CD4-positive, alpha-beta T cell treated with Interleukin-6 at 100 ng/mL for 8 hours (primary cell): ENCODE measurements at places on chromosomes 2 and 18.
A peak's percentile ranks its signal among the peaks of the same experiment; 100 is the strongest.

DNA sequence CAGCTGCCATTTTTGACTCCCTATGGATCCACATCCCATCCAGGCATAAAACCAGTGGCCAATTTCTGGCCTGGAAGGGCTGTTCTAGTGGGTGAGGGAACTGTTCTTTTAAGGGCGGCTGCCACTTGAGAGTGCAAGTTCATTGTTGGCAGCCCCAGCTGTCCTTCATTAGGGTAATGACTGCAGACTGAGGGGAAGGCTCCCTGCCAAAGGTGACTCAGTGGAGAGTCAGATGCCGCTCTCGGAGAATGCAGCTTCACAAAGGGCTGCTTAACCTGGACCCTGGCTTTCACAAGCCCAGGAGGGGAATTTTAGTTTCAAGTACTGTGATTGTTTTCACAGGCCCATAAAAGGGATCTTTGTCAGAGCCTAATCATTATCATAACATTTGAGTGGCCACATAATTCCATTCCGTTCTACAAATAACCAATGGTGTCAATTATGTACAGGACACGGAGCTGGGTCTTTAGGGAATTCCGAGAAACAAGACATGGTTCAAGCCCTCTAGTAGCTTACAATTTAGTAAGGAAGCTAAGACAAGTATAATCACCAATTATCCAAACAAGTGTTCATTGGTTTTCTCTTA lies 235.7 kb downstream of the CDCA7 start:
- no peak for DNase-seq

- no peak for DNase-seq
Measured at GRCh38 chr2:134823431-134823830, 15.0 kb upstream of the ACMSD start.

- no peak for DNase-seq
Measured at GRCh38 chr18:64918851-64919250, 770.0 kb upstream of the LINC00305 start.

DNA sequence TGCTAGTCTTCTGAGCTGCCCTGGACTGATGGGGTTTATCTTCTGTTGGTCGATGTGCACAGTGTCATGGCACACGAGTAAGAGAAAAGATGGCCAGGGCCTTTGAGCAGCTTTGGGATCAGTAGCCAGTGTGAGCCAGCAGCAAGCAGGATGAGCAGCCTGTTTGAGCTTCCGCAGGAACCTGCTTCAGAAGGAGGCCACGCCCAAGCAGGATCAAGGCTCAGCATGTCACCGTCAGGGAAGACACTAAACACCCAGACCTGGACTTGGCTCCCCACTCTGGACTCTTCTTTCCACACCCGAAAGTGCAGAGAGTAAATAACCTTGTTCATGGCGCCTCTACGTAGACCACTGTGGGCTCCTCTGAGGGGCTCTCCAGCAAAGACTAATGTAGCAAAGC lies 25.2 kb upstream of the ASB1 start:
- no peak for DNase-seq

GRCh38 chr2:158845859-158846258 lies 50.7 kb downstream of the DAPL1 start:
- DNase-seq: no peak

- DNase-seq: no peak
Measured at GRCh38 chr2:152525277-152525838, 190.4 kb downstream of the FMNL2 start.

- DNase-seq: no peak
Measured at GRCh38 chr2:20349513-20349921, 1.1 kb downstream of the PUM2 start.

DNA sequence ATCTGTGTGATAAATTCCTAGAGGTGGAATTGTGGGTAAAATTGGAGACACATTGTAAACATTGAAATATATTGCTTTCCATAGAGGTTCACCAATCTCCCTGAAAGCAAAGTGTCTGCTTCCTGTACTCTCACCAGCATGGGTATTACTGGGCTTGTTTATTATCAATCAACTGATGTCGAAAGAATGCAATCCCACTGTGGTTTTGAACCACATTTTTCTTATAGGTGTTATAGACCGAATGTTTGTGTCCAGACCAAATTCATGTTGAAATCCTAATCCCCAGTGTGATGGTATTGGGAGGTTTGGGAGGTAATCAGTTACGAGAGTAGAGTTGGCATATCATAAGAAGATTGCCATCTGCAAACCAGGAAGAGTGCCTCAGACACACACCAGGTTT lies 1212.4 kb downstream of the LRP1B start:
- DNase-seq: no peak

DNA sequence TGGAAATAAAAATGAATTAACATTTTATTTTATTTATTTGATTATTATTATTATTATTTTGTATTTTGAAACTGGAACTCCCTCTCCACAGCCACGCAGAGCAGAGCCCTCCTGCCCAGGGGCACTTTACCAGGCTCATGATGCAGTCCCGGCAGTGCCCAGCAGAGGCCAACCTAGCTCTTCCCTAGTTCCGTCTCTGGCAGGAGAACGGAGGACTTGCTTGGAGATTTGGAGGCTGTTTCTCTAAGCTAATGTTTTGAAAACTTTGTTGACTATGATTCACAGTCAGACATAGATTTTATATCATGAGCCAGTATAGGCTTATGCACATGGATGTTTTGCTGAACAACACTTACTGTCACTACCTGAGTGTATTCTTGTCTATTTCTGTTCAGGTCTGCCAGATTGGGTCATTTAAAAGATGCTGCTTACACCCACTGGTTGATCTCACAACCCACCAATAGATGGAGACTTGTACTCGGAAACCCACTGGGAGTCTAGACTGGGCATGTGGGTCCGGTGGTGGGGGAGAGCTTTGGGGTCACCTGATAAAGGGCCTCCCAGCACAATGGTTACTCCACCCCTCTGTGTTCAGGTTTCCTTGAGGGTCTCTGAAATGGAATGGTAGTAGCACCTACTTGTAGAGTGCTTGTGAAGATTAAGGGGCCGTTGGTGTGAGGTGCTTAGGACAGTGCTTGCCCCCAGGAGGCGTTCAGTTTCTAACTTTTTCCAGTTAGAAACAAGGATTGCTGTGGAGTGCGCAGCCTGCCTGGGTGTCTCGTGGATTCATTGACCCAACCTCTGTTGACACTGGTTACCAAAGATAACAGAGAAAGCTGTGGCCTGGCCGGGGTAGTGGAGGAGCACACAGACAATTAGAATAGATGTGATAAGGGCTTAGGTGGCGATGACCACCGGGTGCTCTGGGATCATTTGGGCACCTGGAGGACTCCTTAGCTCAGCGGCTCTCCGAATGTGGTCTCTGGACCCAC lies 177.3 kb downstream of the HAUS1 start:
- DNase-seq: peak; percentile 36

DNA sequence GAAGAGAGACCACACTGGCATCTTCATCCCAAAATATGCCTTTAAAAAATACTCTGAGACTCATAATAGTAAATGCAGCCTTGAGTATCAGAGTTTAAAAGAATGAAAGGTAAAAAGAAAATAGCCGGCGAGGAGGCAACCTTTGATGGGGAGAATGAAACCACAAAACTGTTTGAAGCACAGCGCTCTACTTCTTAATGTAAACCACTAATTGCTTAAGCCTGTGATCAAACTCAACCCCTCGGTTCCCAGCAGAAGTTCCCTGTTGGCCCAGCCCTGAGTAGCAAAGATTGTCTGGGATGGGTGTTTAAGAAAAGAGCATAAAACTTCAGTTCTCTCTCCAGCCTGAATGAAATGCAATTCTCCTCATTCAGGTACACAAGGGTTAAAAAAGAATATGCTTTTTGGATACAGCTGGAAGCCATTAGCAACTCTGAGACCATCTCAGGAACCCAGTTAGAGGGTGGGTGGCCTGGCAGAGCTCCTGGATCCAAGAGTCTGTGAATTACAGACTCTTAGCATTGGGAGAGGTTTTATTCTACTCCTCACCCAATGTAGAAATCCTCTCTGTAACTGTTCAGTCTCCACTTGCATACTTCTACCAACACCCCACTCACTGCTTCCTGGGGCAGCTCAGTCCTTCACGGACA lies 44.8 kb downstream of the VIT start:
- no peak for DNase-seq

GRCh38 chr2:21770787-21771186 lies 647.0 kb downstream of the TDRD15 start:
- no peak for DNase-seq

- DNase-seq: no peak
Measured at GRCh38 chr2:3738454-3738853, 35.1 kb downstream of the DCDC2C start.

- no peak for DNase-seq
Measured at GRCh38 chr2:159267921-159268320, 18.6 kb downstream of the WDSUB1 start.

DNA sequence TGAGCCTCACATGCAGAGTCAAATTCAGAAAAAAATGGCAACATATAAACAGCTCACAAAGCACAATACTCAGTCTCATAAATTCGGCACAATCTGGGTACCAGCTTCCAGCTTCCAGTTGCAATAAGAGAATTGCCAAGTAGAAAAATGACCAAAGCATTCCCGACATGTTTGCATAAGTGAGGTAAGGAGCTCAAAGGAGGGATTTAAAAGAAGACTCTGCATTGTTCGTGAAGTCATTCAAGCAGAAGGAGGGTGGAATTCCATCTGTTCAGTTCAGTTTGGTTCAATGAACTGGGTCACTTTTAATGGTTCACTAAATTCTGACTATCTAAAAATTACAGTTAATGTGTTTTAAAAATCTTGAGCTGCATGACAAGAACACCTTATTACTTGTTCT lies 106.7 kb upstream of the KLHL14 start:
- no peak for DNase-seq

DNA sequence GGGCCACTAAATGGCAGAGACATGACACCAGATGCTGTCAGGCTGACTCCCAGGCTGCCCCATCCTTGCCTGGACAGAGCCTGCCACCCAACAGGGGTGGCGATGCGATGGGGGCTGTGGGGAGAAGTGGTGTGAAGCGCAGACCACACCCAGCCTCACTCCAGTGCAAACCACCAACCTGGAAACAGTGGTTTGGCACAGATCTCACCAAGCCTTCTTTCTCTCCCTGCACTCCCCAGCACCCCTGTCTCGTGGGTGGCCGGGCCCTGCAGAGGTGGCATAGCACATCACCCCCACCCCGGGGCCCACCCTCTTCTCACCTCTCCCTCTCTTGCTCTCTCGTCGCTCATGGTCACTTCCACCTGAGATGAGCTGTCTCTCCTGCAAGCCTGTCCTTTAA lies 32.6 kb downstream of the CIB4 start:
- no peak for DNase-seq

GRCh38 chr2:215552144-215552580 lies 116.3 kb upstream of the FN1 start:
- DNase-seq: no peak

DNA sequence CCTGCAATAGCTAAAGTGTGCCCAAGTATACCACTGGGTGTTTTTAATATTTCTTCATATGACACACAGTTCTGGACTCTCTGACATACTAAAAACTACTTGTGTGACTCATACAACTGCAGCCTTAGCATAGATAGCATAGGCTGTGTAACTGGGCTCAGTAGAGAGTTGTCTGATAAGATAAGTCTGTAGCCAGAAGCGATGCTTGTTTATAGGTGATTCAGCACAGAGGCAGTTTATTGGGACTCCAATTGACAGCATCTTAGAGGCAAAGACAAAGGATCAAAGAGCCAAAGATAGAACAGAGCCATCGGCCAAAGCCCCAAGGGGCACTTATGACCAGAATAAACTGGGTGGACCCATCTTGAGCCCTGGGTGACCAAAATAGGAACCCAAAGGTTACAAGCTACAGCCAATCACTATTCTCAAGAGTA lies 42.3 kb downstream of the AAK1 start:
- no peak for DNase-seq

DNA sequence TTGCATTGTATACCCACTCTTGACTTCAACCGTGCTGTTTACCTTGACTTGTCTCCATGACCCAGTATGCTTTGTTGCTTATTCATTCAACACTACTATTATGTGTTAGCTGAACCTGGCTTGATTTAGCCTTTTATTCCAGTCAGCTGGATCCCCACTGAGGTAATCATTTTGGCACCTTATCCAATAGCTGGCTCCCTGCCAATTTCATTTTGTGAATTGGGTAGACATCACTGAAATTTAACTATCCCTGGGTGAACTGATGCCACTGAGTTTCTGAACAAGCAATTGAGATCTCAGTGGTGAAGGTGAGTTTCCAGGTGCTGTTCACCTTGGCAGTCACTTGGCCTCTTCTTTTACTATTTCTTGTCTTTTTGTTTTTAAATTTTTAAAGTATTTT lies 584.3 kb downstream of the ADCYAP1 start:
- no peak for DNase-seq

DNA sequence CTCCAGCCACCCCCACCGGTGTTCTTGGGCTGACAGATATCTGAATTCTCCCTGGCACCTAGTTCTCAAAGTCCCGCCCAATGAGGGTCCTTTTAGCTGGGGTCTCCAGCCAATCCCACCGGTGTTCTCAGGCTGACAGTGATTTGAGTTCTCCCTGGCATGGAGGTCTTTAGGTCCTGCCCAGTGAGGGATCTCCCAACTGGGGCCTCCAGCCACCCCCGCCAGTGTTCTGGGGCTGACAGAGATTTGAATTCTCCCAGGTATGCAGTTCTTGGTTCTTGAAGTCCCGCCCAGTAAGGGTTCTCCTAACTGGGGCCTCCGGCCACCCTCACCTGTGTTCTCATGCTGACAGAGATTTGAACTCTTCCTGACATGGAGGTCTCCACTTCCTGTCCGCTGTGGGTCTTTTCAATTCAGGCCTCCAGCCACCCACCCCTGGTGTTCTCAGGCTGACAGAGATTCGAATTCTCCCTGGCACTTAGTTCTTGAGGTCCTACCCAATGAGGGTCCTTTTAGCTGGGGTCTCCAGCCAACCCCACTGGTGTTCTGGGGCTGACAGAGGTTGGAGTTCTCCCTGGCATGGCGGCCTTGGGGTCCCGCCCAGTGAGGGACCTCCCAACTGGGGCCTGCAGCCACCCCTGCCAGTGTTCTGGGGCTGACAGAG lies 154.6 kb downstream of the ANKRD36 start:
- DNase-seq: peak; percentile 1

- no peak for DNase-seq
Measured at GRCh38 chr2:197207106-197207505, 103.5 kb downstream of the ANKRD44 start.

- DNase-seq: peak; percentile 54
Measured at GRCh38 chr2:84946204-84947009, 24.6 kb upstream of the KCMF1 start.

DNA sequence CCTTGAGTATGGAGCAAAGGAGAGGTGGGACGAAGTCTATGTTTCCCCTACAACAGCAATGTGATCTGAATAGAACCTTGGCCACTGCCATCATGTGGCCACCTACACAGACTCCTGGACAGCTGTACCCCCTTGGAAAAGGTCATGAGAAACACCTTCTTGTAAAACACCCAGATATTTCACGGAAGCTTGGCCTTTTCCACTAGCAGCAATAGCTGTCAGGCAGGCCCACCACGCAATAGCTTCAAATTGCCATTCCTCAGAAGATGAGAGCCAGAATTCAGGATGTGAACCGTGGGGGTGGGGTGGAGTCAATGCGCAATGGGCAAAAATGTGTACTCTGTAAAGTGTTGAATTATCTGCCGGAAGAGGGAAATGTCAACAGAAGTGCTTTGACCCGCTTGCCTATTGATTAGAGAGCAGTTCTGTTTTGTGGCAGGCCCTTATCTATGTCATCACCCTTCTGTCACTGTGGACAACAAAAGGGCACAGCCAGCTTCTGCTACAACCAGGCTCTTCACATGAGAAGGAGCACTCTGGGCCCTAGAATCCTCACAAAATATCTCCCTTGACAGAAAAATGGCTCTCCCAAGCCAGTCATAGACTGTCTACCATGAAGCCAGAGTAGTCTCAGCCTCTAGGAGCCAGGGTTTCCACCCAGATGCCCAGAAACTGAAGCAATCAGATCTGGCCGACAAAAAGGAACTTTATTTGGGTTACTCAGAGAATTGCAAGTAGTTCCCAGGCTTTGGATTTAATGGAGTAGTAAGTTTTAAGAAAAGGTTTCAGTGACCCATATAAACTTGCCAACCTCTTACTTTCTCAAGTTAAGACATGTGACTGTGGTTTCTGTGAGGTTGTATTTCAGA lies 9.5 kb downstream of the INPP1 start:
- DNase-seq: no peak
